ENCODE measurements at places on chromosomes 1 and 21. TPM values are rescaled to one million over a fixed set of nuclear protein-coding genes. Genes with fewer than 3 reads are reported as not detected.

Gene SH2D5
- polyA plus RNA-seq = 0.10 TPM

Gene PPFIA4
- 3.1 TPM for polyA plus RNA-seq

Gene NEK2
- polyA plus RNA-seq = 24.7 TPM

Gene KCNJ6
- polyA plus RNA-seq = 0.14 TPM

Gene KCNK2
- polyA plus RNA-seq = 0.09 TPM

Gene HENMT1
- 14.8 TPM for polyA plus RNA-seq

Gene SPRR1A
- not detected for polyA plus RNA-seq

DNA sequence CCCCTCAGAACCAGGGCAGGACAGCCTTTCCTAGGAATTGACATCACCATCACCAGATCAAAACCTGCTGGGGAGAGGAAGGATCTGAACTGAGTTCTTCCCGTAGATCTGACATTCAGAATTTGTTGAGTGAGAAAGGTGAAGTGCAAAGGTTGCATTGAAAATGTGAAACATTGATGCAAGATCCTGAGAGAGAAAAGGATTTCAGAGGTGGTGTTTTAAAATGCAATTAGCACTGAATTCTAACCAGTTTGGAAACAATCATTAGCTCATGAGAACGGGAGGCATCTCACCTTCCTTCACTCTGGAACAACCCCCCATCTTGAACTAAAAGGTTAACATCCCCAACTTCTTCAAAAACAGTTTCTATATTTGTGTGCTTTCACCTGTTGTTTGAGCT, 20.4 kb downstream of the LMO4 start:
- no peak for DNase-seq

GRCh38 chr1:55726994-55727393, 511.8 kb upstream of the USP24 start:
- no peak for DNase-seq

- DNase-seq = no peak
Measured at GRCh38 chr1:61285371-61285885, 203.1 kb downstream of the NFIA start.

DNA sequence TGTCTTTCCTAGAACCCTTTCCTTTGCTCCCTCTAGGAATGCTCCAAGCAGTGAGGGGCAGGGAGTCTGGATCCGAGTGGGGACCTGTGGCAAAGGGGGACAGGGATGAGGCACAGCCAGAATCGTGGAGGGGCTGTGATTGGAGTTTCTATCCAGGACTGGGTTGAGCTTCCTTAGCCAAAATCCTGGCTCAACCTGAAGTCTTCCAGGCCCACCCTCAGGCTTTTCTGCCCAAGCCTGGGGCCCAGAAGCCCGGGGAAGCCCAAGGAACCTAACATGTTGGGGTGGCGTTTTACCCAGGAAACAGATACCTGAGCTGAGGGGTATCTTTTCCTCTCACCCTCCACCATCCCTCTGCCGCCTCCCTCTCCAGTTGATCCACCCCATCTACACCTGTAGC, 5.4 kb downstream of the MYOG start:
- DNase-seq = no peak

DNA sequence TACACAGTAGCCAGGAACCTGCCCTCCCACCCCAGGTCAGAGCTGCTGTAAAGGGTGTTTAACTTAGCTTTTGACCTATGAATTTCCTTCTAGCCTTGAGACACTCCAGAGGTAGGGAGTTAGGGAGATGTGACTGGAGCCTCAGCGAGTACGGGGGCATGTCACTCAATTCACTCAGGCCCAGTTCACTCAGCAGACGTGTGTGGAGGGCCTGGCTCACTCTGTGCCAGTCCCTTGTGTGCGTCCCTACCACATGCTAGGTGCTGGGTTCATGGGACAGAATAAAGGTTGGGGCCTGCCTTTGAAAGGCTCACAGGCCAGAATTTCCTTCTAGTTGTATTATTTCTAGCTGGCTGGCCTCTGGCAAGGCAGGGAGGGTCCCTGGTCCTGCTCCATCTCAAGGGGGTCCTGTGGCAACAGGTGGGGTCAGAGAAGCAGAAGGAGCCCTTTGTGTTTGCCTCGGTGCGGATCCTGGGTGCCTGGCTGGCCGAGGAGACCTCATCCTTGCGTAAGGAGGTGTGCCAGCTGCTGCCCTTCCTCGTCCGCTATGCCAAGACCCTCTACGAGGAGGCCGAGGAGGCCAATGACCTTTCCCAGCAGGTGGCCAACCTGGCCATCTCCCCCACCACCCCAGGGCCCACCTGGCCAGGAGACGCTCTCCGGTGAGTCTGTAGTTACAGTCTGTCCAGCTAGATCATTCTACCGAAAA, 4.5 kb downstream of the NCDN start:
- DNase-seq = no peak

DNA sequence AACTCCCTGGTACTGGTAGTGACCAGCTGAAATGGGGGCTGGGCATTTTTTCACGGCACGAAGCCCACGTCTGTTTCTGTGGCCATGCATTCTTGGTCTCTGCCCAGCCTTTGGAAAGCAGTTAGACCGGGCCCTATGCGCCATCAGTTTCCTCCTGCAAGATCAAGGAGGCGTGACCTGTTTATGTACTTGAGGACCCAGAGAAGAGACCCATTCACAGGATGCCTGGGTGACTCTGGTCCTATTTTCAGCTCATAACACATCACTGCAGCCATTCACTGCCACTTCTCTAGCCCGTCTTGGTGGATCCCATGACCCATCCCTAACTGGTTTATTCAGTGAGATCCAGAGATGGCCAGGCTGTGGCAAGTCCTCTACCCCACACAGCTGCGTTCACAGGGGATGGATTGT, 70.4 kb downstream of the SPSB1 start:
- DNase-seq = no peak

DNA sequence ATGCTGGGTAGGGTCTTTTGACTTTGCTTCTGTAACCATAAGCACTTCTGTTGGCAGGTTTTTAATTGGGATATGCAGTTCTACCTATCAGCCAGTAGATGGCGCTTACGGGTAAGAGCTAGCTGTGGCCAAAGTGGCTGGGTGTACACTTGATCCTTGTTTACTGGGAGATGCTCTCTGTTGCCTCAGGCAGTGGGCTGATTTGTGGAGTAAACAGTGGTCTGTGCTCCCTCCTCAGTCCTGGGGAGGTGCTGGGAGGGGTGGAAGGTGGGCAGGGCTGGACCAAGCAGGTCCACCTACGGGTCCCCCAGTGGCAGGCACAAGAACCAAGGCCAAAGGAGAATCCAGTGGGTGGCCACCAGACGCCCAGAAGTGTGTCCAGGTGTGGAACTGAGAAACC, 43.4 kb downstream of the RALGPS2 start:
- no peak for DNase-seq

DNA sequence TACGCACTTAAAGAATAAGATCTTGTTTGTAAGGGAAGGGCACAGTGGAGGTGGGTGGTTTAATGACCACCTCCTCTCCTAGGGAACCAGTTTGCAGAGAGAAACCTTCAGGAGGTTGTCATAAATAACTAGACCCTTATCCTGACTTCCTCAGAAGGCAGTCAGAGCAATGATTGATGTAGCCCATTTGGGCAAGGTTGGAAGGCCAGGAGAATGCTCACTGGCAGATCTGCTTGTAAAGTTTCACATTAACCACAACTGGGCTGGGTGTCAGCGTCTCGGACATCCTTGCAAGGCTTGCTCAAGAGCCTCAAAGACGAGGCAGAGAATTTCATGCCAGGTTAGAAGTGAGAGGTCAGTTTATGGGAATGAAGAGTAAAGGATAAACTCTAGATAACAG, 87.6 kb upstream of the TRABD2B start:
- DNase-seq = no peak

DNA sequence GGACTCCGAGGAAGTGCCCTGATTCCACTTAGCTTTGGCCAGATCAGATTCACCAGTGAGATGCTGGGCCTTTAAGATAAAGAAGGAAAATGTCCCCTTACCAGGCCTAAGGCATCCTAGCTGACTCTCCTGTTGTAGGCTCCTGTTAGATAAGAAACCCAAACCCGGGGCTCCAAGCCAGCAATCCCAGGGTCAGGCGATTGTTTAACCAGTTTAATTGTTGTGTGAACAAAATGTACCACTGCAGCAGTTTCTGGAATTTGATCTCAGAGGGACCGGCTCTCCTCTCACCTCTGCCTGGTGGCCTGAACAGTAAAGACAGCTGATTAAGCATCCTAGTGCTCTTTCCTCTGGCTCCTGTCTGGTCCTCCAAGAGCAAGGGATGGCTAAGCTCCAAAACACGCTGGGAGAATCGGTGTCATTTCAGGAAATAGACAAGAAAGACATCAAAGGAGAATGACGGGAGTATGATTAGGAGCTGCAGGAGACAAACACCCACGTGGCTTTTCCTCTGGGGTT, 9.3 kb upstream of the KLHDC8A start:
- no peak for DNase-seq

DNA sequence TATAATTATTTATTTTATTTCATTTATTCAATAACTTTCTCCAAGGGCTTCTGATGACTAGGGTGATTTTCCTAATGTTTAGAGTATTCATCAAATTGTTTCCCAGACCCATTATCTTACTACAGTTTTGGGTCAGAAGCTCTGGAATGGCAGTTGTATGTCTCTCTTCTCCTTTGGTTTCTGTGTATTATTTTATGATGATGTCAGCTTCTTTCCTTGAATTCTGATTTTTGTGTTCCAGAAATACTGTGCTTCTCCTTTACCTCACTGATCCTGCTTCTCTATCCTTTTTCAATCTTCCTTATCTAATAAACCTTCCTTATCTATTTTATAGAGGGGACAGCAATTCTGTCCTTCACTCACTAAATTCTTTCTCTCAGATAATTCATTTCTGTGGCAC, 48.8 kb downstream of the LRRC8B start:
- DNase-seq = no peak

DNA sequence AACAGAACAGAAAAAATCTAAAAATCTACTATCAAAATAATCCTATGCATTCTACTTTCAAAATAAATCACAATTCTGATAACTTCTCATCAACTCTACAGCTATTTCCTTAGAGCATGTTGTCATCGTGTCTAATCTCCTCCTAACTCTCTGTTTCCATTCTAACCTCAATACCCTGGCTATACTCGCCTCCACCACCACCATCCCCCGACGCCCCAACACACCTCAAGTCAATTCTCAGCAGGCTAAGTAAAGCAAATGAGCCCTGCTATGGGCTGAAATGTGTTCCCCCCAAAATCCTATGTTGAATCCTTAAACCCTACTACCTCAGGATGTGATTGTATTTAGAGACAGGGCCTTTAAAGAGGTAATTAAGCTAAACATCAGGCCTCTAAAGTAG, 34.6 kb downstream of the NRDC start:
- no peak for DNase-seq

DNA sequence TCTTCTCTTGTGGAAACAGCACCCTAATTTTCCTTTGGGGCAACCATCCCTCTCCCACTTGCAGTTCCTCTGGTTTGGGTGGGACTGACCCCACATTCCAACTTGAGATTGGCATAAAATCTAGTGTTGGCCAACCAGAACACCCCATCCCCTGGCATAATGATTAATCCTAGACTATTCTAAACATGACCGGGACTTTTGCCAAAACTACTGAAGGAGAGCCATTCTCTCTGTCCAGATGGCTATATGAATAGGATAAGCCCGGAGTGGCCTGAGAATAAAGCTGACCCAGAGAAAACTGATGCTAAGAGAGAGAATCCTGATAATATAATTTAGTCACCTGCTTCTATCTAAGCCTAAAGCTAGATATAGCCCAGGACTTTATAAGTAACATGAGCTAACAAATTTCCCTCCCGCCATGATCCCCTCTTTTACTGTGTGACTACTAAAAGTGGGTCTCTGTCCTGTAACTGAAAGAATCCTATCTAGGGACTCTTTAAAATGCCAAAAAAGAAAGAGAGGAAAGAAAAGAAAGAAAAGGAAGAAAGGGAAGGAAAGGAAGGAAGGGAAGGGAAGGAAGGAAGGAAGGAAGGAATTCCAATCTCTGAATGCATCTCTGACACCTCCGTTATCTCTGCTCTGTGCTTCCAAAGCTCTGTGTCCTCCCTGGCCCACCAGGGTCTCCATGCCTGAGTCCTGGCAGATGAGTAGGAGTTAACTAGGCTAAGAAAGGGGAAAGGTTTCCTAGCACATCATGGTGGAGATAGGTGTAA, 28.0 kb upstream of the NRDC start:
- DNase-seq = no peak

DNA sequence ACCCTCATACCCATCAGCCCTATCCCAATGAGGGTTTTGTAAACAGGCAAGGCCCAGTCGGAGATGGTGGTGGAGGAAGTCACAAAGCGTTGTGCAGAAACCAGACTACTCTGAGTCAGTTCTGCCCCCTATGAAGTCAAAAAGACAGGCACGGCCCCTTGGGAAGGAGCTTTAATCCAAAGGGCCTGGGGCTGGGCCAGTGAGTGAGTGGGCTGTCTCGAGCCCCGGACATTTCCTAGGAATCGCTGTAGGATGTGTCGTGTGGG, 442 bp upstream of the AHCYL1 start:
- DNase-seq = no peak

- no peak for DNase-seq
Measured at GRCh38 chr1:45775794-45776193, 25.3 kb upstream of the IPP start.

DNA sequence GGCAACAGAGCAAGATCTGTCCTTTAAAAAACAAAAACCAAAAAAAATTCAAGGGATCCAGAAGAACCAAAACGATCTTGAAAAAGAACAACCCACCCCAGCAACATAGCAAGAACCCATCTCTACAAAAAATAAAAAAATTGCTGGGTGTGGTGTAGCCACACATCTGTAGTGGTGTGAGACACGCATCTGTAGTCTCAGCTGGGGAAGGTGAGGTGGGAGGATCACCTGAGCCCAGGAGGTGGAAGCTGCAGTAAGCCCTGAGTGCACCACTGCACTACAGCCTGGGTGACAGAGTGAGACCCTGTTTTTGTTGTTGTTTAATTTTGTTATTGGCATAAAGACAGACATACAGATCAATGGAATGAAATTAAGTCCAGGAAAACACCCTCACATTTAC, 22.3 kb downstream of the TRIM33 start:
- no peak for DNase-seq

GRCh38 chr1:233105225-233105624, 154.8 kb downstream of the NTPCR start:
- DNase-seq = no peak

- no peak for DNase-seq
Measured at GRCh38 chr1:29883411-29883832, 647.1 kb downstream of the PTPRU start.

DNA sequence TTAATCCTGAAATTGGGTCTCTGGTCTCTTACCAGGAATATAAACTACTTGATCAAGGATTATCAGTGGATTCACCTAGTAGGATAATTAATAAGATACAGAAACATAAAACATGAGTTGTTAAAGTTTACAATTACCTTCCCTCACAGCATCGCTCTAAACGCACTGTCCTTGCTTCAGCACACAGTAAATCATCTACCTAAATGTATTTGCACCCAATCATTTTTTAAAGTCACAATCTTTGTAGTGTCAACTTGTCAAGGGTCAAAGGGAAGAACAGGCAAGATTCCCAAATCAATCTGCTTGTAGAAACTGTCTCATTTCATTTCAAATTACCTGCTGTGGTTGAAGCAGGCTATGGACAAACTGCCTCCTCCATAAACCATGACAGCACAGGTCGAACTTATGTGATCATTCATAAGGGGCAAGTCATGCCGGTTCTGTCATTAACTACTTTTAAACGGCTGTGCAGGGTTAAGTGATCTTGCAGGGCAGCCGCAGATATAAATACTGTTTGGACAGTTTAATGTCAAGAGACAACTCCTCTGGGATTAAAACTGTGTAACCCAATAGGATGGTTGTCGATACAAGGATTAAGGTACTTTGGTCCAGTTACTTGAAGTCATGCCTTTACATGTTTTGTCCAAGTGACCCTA, 93.6 kb downstream of the ZNF281 start:
- DNase-seq = no peak

Measured in right lung (tissue), 10 donors.